ENCODE measurements at places on chromosomes 16 and 17.

DNA sequence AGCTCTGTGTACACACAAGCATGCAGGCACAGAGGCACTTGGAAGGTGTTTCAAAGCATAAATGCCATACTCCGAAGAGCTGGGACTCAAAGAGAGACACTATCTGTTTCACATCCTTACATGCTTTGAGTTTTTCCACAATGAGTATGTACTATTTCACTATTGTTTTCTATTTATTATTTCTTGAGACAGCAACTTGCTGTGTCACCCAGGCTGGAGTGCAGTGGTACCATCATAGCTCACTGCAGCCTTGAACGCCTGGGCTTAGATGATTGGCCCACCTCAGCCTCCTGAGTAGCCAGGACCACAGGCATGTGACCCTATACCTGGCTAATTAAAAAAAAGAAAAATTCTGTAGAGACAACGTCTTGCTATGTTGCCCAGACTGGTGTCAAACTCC, 31.6 kb downstream of the CYB5D2 start:
- no peak for DNase-seq

DNA sequence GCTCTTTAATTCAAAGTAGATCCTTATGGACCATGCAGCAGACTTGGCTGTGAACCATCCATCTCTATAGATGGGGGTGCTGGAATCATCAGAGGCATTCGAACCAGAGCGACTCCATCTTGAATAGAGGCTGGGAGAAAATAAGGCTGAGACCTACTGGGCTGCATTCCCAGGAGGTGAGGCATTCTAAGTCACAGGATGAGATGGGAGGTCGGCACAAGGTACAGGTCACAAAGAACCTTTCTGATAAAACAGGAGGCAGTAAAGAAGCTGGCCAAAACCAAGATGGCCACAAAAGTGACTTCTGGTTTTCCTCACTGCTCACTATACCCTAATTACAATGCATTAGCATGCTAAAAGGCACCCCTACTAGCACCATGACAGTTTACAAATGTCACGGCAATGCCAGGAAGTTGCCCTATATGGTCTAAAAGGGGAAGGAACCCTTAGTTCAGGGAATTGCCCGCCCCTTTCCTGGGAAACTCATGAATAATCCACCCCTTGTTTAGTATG, 89.2 kb upstream of the BRD7 start:
- peak; percentile 19 for DNase-seq

DNA sequence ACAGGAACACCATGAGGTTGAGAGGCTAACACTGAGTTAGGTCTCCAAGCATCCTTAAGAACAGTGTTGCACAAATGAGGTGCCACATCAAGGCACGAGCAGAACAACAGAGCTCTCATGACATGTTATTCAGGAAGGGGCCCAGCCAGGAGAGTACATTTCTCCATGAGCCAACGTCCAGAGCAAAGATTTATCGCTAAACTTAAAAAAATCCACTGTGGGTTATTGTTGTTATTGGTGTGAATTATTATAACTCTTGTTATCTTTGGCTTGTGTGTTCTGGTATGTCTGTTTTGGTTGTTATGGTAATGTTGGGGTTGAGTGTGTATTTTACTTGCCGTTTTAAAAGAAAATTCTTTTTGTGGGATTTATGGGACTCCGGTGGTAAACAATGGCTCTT, 68.9 kb upstream of the MSI2 start:
- DNase-seq = no peak

- no peak for DNase-seq
Measured at GRCh38 chr17:55186937-55187770, 77.6 kb upstream of the HLF start.

DNA sequence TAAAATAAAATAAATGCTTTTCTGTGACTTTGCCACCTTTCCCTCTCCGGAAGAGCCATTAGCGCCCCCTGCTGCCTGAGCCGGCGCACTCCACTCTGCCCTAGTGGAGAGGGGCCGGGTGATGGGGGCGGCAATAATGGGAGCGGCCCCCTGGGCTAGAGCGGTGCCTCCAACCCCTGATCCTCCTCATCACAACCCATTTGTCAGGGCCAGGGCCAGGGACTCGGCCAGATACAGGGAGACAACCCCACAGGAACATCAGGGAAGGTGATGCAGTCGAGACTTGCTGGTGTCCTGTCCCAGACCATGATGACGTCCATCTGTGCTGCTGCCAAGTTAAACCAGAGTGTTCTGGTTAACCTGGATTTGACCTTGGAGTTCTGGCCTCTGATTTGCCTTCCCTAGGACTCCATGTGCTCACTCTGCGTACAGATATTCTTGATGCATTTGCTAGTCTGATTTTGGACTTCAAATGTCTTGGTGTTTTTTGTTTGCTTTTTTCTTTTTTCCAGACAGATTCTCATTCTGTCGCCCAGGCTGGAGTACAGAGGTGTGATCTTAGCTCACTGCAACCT, 46.1 kb upstream of the BPTF start:
- peak; percentile 66 for DNase-seq

- DNase-seq = no peak
Measured at GRCh38 chr16:4623593-4623992, 1.0 kb upstream of the MGRN1 start.

GRCh38 chr16:89105599-89106151, 12.0 kb downstream of the ACSF3 start:
- DNase-seq = no peak

- peak; percentile 29 for DNase-seq
Measured at GRCh38 chr16:3214904-3215600, 19.9 kb downstream of the ZNF200 start.

GRCh38 chr16:1757714-1758461, 13.5 kb downstream of the NME3 start:
- no peak for DNase-seq

GRCh38 chr16:68299571-68300453, 10.9 kb downstream of the SLC7A6OS start:
- no peak for DNase-seq

DNA sequence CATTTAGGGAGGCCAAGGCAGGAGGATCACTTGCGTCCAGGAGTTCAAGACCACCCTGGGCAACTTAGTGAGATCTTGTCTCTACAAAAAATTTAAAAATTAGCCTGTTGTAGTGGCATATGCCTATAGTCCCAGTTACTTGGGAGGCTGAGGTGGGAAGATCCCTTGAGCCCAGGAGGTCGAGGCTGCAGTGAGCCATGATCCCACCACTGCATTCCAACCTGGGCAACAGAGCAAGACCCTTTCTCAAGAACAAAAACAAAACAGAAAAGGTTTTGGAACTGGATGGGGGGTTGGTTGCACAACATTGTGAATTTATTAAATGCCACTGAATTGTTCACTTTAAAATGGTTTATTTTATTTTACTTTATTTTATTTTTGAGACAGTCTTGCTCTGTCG, 21.2 kb downstream of the PLXDC1 start:
- no peak for DNase-seq

DNA sequence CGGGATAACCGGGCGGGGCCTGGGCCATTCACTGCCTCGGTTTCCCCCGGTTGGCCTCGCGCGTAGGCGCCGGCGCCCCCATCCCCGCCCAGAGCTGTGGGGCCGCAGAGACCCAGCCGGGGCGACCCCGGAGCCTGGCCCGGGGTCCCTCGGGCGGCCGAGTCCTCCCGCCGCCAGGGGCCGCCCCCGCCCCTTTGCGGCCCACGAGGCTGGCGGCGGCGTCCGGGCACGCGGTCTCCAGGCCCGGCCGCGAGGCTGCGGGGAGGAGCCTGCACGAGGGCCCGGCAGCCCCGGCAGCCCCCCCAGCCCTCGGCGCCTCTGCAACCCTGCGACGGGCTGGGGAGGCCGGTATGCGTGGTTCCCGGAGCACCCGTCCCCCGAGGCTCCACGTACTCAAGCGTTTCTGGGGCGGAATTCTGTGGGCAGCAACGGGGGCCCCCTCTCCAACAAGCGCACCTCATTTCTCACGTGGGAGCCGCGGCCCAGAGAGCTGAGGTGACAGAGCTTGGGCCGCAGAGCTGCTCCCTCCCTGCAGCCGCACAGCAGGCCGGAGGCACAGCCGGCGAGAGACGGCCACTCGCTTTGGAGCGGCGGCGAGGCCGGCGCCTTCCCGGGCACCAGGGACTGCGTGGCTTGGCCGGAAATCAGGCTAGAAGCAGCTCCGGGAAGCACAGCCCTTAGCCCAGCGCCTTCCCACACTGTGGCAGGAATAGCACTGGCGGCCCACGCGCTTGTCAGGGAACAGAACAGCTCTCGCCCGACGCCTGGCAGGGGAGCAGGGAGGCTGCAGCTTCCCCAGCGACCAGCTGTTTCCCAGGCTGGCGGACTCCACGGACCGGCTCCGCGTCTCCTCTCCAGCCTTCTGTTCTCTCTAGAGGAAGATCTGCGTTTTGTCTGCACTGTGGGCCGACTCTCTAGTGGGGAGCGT, 867 bp upstream of the LIMD2 start:
- peak; percentile 68 for DNase-seq

DNA sequence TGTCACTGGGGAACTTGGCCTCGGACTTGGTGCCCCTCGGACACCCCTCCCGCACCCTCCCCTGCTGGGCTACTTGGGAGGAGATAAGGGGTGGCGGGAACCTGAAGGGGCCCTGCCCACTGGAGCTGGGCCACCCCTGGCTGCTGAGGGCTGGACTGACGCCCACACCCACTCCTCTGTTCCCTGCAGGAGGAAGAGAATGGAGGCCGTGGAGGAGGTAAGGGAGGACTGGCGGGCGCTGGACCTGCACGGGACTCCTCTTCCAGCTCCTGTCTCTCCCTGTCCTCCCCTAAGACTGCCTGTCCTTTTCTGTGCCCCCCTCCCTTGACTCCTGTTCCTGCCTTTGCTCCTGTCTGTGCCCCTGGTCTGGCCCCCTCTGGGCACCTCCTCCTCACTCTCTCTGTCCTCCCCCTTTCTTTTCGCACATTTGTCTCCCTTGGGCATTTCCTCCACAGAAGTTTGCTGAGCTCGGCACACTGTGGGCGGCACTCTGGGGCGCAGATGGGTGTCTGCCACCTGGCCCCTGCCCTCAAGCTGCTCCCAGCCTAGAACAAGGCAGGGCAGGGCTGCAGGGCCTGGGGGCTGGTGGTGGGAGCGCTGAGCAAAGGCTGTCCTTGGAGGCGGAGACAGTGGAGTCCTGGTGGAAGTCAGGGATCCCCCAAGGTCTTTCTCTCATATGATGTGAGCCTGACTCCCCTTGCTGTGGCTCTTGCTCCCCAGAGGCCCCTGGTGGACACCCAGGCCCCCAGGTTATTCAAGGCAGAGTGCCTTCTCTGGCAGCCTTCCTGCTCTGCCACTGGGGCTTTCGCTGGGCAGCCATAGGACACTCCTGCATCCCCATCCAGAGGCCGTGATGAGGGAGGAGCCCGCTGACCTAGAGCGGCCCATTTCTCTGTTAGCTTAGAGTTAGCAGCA, 32.7 kb downstream of the ARHGAP23 start:
- no peak for DNase-seq
